Hypothalamus (tissue), 51 donors: ENCODE measurements at places on chromosomes 11 and 22.

DNA sequence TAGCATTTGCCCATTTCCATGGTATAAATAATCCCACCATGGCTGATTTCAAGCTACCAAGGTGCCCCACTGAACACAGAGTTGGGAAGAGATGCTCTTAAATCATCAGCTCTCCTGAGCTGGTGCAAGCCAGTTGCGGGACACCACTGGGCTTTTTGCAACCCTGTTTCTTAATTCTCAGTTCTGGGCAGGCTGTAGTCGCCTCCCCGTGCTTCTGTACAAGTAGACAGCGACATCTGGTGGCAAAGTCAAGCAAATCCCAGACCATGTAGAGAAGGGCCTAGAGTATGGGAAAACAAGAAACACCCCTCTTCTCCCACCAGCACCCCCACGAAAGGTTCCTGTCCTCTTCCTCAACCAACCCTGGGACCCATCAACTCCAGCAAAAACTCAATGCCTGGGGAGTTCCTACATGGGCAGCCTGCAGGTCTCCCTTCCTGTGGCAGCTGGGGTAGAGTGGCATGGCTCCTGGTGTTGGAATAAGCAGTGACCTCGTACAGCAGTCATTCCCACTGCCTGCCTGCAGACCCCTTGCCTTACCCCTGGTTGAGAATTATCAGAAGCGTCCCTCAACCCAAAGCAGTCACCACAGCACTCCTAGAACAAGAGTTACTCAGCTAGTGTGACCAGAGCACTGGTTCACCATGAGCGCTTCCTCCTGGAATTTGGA lies 68.4 kb downstream of the IGLL5 start:
- peak; percentile 41 for DNase-seq

DNA sequence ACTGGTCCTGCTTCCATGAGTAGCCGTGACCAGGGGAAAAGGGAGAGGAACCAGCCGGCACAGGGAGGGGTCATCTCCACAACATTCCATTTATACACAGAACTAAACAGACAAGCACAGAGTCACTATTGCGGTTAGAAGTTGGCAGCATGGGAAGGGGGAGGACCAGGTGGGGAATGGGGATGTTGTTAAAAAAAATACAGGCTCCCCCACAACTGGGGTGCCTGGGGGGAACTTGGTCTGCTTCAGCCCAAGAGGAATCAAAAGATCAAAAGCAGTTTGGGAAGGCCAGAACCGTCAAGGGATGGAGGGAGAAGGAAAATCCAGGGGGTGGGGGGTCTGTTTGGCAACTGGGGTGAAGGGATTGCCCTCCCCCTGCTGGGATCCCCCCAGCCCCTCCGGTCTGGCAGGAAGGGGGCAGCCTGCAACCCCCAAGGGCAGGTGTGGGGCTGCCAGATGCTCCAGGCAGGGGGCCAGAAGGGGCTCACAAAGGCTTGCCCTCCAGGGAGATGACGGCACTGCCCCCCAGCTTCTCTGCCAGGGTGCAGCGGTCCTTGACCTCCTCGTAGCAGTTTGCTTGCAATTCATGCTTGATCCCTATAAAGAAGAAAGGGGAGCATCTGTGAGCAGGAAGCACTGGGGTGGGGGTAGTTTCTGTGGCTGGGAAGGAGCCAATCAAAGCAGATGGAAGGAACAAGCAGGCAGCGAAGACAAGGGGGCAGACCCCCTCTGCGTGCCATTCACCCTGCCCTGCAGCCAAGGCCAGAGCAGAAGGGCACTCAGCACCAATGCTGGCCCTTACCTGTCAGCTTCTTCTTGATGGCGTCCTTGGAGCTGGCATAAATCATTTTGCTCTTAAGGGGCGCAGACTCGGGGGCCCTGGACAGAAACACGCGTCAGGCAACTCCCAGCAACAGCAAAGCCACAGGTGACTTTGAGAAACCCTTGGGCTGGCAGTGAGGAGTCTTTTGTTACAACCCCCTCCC lies 2.8 kb downstream of the CFL1 start:
- DNase-seq = no peak

DNA sequence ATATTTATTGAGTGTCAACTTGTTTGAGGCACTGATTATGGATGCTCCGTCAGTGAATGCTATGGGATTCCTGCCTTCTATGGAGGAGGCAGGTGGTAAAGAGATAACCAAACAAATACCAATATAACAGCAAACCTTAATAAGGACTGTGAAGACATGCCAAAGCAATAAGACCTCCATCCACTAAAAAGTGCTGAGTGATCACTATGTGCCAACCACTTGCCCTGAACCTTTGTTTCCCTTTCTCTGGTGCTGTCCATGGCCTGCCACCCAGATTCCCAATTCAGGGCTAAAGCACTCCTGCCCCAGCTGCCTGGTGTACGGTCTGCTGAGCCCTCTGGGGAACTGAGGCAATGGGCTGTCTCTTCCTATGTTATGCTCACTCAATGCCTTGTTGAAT lies 1074.9 kb downstream of the OPCML start:
- no peak for DNase-seq

- DNase-seq = no peak
Observed at GRCh38 chr22:24006207-24006913, 1.1 kb upstream of the GSTT4 start.

- no peak for DNase-seq
Observed at GRCh38 chr11:114176321-114176720, 116.8 kb downstream of the ZBTB16 start.

DNA sequence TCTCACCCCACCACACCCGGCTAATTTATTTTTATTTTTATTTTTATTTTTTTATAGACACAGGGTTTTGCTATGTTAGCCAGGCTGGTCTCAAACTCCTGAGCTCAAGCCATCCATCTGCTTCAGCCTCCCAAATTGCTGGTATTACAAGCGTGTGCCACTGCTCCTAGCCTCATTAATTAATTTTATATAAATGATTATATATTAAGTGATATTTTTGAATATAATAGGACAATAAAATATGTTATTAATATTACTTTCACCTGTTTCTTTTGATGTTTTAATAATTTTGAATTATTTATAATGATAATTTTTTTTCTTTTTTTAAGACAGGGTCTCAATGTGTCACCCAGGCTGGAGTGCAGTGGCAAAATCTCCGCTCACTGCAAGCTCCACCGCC lies 2.2 kb upstream of the SEC14L4 start:
- DNase-seq = no peak

- DNase-seq = no peak
Observed at GRCh38 chr11:24559315-24559714, 62.5 kb downstream of the LUZP2 start.

- DNase-seq = no peak
Observed at GRCh38 chr11:42077794-42078193, 618.3 kb upstream of the LRRC4C start.

GRCh38 chr11:10807493-10808234 lies 1.1 kb downstream of the EIF4G2 start:
- DNase-seq = peak; percentile 80

DNA sequence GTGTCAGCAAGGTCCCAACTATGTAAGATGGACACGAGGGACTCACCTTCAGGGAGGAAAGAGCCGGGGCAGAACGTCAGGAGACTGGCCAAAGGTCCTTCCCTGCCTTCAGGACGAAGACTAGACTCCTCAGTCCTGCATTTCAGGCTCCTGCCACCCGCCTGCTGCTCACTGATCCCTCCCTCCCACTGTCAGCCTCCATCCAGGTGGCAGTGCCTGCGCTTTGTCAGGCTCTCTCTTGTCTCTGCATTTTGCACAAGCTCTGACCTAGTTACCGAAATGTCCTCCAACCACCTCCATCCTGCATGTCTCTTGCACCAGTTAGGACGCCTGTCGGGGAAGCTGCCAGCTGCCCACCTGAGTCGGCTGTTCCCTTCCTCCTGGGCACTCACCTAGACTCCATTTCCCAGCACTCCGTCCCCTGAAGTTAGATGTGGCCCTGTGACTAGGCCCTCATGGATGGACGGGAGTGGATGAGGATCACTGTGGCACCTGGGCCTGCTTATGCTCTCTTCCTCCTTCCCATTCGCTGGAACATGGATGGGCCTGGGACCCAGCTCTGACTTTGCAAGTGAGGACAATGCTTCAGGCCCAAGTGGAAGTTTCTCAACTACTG lies 8.0 kb downstream of the B3GNT6 start:
- DNase-seq = no peak
